HFF-Myc (cell line): ENCODE measurements at places on chromosomes 16 and 17.

DNA sequence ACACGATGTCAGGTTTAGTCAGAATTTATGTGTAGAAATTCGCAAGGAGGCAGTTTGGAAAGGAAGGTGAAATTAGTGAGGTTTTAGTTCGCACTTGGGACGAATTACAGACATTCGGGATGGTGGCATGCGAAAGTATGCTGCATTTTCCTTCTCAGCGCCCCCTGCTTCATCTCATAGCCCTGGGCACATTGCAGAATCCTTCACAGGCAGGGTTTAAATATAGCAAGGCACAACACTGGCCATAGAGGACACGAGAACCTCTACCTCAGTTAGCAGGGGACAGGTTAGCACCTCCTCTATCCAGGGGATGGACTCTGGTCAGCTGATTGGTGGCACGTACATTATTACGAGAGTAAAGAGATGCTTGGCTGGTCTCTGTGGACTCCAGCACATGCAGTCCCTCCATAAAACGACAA lies 47.5 kb downstream of the MAP2K6 start:
- DNase-seq: no peak

DNA sequence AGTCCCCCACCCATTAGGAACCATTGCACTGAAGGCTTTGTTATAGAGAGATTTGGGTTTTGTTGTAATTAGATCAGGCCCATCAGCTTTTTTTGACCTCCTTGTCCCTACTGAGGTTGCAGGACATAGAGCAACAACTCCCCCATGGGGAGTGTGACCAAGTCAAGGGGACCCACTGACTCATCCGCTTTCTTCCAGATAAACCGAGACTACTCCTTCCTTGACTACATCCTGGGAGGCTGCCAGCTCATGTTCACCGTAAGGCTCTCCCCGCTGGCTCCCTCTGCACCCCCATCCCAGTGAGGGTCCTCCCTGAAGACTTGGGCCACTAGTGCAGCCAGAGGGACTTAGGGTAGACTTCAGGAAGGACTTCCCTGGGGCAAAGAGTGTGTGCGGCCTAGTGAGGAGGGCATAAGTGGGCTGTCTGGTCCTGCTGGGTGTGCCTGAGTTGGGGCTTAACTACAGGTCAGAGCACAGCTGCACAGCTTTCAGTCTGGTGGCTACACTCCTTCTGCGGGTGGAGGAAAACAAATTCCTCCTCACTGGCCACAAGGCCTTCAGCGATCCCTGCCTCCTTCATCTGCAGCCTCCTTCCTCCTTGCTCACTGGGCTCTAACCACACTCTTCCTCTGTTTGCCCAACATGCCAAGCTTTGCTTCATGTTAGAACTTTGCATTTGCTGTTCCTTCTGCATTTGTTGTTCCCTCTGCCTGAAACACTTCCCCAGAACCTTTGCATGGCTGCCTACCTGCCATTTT lies 31.0 kb downstream of the CPNE2 start:
- DNase-seq: no peak

GRCh38 chr17:77772461-77772897 lies 186.0 kb upstream of the TNRC6C start:
- DNase-seq: no peak

GRCh38 chr16:69084289-69084688 lies 21.2 kb upstream of the HAS3 start:
- DNase-seq: no peak

- no peak for DNase-seq
Observed at GRCh38 chr17:17714261-17714866, 33.1 kb downstream of the RAI1 start.

GRCh38 chr16:2973093-2973492 lies 3.9 kb downstream of the PAQR4 start:
- DNase-seq: no peak

DNA sequence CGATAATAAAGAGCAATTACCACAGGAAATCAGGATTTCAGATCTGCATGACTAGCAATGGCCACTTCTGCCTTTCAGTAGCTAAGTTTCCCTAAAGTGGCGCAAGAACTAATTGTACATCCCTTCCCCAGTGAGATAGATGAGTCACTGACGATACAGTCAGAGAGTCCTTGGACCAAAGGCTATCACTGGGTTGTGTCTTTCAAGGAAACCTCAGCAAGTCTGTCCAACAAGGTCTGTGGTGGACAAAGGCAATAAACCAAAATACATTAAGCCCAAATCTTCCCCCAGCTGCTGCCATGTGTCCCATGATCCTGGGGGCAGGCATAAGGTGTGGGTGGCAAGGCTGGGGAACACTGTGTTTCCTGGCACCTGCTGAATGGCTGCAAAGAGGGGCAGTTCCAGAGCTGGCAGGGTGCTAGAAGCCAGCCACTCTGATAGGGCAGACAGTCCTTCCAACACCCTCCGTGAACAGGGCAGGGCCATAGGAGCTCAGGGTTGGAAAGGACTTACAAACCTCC lies 20.5 kb upstream of the MTMR4 start:
- no peak for DNase-seq

- no peak for DNase-seq
Observed at GRCh38 chr17:58043221-58044181, 36.5 kb upstream of the SRSF1 start.

GRCh38 chr16:57071831-57072582 lies 20.4 kb upstream of the CPNE2 start:
- DNase-seq: peak; percentile 17

DNA sequence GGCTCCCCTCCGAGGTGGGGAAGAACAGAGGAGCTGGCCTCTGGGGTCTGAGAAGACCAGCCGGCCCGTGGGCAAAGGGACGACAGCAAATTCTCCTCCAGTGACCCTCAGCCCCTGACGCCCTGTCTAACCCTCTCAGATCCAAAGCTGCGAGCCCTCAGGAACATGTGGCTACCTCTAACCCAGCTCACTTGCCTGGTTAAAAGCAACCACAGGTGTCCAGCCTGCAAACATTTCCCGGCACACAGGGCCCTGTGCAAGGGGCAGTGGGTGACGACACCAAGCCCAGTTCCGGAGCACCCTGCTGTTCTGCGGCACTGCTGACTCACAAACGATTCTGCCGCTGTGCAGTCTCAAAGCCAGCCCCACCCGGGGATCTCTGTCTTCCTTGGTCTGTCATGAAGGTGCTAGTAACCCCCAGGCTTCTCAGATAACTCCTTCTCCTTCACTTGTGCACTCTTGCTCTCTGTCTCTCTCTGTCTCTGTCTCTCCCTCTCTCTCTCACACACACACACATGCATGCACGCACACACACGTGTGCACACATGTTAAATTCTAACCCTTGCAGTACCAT lies 23.0 kb downstream of the WNT3 start:
- DNase-seq: no peak

DNA sequence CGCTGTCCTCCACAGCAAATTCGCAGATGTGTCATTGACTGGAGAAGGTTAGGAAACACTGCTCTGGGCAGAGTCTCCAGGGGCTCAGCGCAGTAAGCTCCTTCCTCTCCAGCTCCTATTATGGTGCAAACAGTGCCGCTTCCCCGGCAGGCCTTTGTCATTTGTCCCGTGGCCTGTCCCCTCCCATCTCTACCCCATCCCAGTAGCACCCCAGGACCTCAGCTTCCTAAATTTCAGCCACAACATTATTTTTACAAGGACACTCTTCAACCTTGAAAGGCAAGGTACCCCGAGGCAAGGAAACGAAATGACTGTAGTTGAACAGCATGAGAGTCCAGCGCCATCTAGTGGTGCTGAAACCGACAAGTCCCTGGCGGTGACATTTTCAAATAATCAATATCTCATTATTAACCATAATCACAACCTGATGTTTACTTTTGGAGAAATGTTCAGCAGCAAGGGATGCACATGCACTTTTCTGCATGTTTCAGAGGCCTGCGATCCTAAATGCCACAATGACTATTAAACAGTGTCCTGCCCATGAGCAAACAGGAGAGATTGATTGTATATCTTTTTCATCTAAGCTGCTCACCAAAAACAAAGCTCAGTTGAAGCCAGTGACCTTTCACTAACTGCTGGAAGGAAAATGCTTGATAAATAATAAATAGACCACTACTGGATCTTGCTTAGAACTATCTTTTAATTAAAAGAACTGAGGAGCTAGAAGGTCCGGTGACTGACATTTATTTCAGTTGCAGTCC lies 16.5 kb downstream of the MRPS23 start:
- peak; percentile 47 for DNase-seq

GRCh38 chr16:12541672-12542071 lies 262.0 kb downstream of the CPPED1 start:
- DNase-seq: no peak

- DNase-seq: no peak
Observed at GRCh38 chr16:51852892-51853291, 694.1 kb downstream of the TOX3 start.

GRCh38 chr16:78706637-78707036 lies 607.2 kb downstream of the WWOX start:
- no peak for DNase-seq

DNA sequence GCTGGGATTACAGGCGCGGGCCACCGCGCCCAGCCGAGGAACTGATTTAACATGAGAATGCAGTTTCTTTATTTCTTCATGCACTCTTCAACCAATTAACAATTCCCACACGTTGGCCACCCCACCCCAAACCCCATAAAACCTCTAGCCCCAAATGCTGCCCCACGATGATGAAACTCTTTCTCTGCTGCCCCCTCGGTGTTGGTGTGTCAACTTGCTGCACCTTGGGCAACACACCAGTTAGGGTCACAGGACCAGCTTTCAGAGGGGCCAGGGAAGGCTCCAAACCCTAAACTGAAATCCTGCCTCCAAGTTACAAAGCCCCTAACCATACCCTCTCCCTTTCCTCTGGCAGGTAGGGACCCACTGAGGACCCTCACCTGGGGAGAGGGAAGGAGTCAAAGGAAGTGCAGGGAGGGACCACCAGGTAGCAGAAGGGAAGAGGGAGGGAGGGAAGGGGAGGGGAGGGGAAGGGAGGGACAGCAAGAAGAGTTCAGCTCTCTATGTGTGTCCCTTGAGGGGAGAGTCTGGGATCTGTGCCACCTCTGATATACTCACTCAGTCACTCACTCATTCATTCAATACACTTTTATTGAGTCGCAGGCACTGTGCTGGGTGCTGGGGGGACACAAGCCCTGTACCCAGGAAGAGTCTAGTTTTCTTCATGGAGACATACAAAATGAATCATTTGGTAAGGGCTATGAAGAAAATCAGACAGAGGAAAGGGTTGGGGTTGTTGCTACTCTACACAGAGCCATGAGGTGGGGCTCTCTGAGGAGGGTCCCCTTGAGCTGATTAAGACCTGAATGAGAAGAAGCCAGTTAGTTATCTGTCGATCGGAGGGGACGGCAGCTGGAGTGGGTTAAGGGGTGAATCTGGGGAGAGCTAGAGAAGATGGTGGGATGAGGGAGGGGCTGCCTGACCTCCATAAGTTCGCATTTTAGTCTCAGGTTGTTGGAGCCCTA lies 3.9 kb downstream of the PLXDC1 start:
- no peak for DNase-seq

DNA sequence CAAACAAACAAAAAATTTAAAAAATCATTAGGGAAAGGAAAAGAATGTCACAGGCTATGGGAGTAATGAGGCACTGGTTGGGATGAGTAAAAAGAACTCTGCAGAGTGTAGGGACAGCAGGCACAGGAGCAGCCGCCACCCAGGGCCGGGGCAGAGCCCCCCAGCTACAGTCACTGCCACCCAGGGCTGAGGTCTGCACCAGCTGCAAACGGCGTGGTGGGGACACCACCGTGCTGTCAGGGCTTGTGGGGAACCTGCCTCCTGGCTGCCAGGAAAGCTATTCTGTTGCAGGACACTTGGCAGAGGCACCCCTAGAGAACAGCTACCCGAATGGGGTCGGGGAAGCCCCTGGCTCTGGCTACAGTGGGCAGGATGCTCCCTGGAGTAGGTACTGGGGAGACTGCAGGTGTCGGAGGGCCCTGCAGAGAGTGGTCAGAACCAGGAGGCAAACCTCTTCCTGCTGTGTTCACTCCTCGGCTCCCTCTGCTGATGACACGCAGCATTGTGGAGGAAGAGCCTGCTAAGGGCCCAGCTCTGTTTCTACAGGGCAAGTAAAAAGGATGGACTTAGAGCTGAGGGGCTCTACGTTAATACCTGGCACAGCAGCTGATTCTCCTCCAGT lies 32.3 kb upstream of the CAPN15 start:
- DNase-seq: no peak

GRCh38 chr16:70662991-70663523 lies 16.7 kb downstream of the IL34 start:
- no peak for DNase-seq

DNA sequence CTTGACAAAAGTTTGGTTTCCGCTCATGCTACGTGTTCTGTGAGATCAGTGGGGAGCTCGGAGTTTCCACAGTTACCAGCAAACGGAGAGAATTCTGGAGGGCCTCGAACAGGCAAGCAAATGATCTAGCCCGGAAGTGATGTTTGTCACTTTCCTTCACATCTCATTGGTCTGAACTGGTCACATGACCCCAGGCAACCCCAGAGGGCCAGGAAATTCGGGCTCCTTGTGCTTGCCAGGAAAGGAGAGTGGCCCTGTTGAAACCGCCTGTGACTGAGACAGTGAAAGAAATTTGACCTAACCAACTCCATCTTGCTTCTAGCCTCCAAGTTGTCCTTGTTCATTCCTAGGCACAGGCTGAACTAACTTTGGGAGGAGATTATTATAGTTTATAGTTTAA lies 23.0 kb downstream of the SPPL2C start:
- peak; percentile 10 for DNase-seq

- DNase-seq: no peak
Observed at GRCh38 chr16:81565321-81566028, 120.9 kb downstream of the CMIP start.

DNA sequence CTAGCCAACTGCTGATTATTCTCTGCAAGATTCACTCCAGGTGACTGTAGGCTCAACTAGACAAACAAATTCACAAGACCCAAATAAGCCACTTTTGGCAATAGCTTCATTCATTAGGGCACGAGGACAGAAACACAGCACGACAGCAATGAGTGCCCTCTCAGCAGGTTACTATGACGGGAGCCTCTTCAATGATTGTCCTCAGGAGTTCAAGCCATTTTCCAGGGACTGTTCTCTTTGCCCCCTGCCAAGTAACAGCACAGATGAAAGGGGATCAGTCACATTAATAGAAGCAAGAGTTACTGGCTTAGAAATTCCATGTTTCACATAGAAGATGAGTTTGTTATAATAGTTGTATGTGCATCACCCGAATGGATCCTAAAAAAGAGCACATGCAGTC lies 712.2 kb downstream of the CDH8 start:
- no peak for DNase-seq

GRCh38 chr16:79171504-79171903 lies 429.0 kb downstream of the MAF start:
- no peak for DNase-seq

DNA sequence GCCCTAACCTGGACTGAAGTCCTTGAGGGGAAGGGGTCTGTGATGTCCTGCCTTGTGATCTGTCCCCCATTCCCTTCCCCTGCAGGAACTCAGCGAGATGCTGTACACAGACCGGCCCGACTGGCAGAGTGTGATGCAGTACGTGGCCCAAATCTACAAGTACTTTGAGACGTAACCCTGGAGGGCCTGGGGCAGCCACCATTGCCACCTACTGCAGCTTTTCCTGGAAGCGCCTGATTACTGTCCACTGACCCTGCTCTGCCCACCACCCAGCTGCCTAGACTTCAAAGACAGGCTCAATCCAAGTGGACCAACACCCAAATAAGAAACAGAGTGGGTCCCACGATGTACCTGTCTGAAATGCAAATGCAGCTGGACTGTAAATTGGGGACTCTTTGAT lies 153.4 kb downstream of the LGALS9B start:
- no peak for DNase-seq
